Adrenal gland (tissue), 19 donors: ENCODE measurements at places on chromosomes 4 and X. TPM values are rescaled to one million over a fixed set of nuclear protein-coding genes. Genes with fewer than 3 reads are reported as not detected.

- DNase-seq: no peak
Observed at GRCh38 chr4:3122081-3122563, 47.6 kb downstream of the HTT start.

- DNase-seq: peak; percentile 70
Observed at GRCh38 chr4:60201052-60201673, 999.0 kb upstream of the ADGRL3 start.

DNA sequence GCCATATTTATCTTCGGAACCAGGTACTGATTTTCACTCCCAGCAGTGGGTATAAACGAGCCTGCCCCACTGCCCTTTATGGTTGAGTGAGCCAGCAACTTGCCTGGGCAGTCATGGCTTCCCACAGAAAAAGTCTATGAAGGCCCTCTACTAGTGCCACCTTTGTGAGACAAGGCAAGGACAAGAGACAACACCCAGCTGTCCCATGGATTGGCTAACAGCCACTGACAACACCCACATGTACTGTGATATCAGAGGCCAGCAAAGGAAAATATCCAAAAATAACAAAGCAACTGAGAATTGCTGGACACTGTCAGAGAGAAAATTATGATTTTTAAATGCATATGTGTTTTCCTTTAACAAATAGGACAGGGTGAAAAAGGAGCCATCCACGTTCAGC is 248.4 kb upstream of the TTC29 start:
- peak; percentile 26 for DNase-seq

DNA sequence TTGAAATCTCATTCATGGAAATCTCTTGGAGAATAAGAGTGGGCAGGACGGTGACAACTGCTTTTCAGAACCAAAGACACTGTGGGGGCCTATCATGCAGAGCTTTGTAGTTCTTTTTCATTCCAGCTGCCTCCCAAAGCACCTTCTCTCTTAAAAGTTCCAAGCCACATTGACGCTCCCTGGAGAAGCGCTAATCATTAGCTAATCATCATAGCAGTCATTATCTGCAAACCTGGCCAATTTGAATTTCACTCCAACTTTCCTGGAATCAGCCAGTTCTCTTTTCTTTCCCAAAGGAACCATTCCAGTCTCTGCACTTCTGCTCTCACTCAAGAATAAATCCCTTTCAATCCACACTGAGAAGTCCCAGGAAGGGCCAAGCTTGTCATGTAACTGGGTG is 1144.1 kb upstream of the IGFBP7 start:
- DNase-seq: no peak

DNA sequence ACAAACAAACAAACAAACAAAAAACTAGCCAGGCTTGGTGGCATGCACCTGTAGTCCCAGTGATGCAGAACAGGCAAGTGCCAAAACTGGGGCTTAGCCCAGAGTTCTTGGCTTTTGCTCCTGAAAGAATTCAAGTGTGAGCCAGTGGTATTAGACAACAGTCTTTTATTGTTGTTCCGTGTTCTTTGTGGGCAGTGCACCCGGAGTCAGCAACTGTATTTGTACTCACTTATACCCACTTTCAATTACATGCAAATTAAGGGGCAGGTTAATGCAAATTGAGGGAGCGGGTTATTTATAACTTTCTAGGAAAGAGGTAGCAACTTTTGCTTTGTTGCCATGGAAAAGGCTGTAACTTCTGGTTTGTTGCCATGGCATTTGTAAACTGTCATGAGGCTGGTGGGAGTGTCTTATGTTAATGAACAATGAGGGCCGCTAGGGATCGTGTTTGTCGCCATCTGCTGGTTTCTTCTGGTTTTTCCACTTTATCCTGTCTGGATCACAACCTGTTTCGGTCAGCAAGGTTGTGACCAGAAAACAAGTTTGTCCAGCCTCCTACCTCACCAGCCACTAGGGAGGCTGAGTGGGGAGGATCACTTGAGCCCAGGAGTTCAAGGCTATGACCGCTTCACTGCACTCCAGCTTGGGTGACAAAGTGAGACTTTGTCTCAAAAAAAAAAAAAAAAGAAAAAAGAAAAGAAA is 88.8 kb upstream of the ESX1 start:
- DNase-seq: peak; percentile 57

ZNF141 gene
- total RNA-seq: 45.9 TPM
